ENCODE measurements at places on chromosomes 4 and X.

- DNase-seq: no peak
Observed at GRCh38 chr4:71554025-71554424, 215.2 kb downstream of the SLC4A4 start.

- no peak for DNase-seq
Observed at GRCh38 chr4:5280828-5281227, 229.5 kb downstream of the STK32B start.

GRCh38 chr4:74751856-74752255 is 42.5 kb downstream of the BTC start:
- DNase-seq: no peak

GRCh38 chrX:47862680-47863079 is 26.0 kb downstream of the ZNF81 start:
- no peak for DNase-seq

- no peak for DNase-seq
Observed at GRCh38 chr4:161404346-161405110, 759.3 kb downstream of the FSTL5 start.

GRCh38 chr4:38013461-38014366 is 53.5 kb downstream of the PTTG2 start:
- DNase-seq: no peak

DNA sequence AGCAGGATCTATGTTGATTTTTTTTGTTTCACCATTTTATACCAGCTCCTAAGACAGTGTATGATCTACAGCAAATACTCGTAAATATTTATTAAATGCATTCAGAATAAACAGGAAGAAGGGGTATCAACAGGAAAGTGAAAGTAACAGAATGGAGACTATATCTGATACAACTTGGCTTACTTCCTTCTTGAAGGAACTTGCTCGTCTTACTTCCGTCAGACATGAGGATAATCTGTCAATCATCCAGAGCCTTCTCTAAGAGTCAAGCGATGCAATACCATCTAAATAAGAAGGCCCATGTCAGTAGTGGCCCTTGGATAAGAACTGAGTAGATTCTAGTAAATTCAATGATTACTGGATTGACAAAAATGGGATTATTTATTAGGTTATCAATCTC is 84.2 kb downstream of the CAMK2D start:
- no peak for DNase-seq

GRCh38 chr4:81826335-81826734 is 354.6 kb upstream of the RASGEF1B start:
- no peak for DNase-seq

DNA sequence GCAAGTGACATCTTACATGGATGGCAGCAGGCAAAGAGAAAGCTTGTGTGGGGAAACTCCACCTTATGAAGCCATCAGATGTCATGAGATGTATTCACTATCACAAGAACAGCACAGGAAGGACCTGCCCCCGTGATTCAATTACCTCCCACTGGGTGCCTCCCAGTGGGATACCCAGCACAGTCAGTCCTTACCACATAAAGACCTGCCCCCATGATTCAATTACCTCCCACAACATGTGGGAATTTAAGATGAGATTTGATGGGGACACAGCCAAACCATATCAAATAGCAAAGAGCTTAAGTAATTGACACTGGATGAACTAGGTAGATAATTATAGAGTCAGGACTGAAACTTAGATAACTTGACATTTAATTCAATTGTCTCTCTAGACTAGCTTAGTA is 85.6 kb downstream of the SLIT2 start:
- no peak for DNase-seq

GRCh38 chr4:149676076-149676475 is 139.6 kb downstream of the IQCM start:
- no peak for DNase-seq

DNA sequence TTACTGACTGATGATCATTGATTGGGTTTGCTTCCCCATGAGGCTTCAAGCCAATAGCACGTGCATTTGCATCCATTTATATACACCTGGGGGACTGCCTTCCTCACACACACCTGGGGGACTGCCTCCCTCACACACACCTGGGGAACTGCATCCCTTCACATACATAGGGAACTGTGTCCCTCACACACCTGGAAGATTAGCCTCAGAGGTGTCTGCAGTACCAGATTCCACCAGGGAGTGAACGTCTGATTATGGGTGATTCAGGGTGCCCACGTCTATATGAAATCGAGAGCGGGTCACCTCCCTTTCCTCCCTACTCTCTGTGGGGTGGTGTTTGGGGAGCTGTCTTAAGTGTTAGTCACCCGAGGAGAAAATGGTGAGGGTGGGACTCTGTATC is 16.9 kb downstream of the CD99 start:
- DNase-seq: no peak

- DNase-seq: no peak
Observed at GRCh38 chr4:40310225-40310624, 24.9 kb upstream of the CHRNA9 start.

- DNase-seq: peak; percentile 32
Observed at GRCh38 chr4:168923526-168924194, 86.4 kb downstream of the CBR4 start.

- DNase-seq: no peak
Observed at GRCh38 chrX:112611776-112612175, 68.0 kb downstream of the LHFPL1 start.

DNA sequence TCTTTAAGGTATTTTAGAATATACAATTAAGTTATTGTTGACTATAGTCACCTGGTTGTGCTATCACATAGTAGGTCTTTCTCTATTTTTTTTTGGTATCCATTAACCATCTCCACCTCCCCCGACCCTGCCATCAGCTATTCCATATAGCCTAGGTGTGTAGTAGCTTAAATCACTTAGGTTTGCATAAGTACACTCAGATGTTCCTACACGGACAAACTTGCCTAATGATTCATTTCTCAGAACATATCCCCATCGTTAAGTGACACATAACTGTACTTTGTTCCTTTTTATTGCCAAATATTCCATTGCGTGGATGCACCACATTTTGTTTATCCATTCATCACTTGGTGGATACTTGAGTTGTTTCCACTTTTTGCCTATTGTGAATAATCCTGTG is 67.9 kb downstream of the SLAIN2 start:
- DNase-seq: no peak

DNA sequence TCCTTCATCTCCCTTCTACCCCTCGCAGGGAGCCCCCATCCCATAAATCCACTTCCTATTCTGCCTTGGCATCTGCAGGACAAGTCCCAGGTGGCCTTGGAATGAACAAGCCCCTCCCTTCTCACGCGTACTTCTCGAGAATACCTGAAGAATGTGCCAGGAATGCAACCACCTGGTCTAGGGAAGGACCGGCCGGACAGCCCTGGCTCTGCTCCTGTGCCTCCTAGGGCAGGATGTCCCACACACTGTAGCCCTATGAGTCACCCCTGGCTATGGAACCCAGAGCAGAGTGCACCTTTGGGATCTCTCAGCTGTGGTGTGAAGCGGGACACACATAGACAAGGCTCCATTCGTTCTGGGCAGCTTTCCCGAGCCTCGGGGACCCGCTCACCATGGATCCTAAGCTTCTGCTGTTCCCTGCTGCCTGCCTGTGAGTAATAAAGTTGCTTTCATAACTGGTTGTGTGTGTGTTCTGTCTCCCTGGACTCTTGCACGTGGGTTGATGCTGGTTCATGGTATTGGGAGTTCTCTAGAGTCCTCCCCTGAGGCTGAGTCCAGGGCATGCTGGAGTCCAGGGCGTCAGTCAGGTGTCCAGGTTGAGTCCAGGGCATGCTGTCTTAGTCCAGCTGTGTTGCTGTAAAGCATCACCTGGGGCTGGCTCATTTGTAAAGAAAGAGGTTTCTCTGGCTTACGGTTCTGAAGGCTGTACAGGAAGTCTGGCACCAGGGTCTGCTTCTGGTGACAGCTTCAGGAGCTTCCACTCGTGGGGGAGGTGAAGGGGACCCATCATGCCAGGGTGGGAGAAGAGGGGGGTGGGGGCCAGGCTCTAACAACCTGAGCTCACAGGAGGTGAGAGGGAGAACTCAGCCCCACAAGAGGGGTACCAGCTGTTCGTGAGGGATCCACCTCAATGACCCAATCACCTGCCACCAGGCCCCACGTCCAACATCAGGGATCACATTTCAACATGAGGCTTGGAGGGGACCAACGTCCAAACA is 7.4 kb upstream of the PDE6B start:
- no peak for DNase-seq

DNA sequence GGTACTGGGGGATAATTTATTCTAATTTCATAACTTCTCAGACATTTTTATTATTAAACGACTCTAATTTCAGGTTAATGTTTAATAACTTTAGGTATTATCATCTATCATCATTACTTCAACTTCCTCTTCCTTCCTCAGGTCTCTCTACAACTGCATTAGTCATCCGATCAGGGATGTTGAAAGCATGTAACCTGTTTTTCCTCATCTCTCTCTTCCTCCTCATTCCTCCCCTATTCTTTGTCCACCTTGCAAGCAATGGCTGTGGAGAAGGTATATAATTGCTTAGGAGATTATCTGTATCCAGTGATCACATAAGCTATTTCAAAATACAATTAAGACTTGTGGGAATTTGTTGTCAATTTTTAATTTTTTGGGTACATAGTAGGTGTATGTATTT is 632.6 kb upstream of the DIAPH2 start:
- DNase-seq: no peak

DNA sequence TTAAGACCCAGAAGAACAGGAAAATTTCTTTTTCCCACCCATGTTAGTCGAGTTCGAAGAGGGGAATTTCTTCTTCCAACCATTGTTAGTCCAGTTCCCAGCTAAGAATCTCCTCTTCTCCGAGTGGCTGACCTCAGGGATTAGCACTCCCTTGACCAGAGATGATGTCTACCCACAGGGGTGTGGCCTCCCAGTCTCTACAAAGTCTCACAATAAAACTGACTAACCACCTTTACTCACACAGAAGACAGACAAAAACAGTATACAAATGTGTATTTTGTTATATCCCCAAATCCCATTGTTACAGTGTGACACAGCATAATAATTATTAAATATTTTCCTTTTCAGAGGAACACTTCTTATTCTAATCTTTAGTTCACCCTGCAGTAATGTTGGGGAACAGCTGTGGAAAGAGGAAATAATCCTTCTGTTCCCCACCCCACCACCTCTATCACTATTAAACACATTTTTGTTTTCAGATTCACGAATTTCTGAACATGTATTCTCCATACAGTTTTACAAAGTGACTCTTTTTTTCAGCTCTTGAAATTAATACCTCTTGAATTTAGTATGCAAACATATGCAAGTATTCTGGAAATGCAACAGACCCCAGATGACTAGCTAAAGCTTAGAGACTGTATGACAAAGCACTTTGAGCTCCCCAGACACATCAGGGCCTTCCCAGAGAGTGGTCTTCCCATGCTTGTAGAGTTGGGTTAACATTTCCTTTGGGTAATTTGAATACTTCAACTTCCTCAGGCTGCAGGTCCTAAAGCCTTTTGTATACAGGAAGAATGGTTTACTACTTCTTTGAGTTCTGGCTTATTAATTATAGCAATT is 62.5 kb upstream of the NFKB1 start:
- DNase-seq: no peak

DNA sequence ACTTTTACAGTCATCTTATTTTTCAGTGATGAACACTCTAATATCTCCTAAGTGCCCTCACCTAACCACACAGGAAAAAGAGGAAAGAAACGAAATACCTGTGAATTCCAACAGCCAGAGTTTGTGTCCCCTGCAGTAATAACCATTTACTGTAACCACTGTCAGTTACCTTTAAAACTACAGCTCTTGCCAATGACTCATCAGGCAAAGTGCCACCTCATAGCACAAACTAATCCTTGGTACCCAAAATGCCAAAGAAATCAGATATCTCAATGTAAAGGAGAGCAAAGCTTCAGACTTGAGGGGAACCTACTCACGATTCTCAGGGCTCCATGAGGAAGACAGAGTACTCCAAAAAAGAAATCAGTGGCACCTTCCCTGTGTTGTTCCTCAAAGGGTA is 146.5 kb downstream of the NDST3 start:
- no peak for DNase-seq

GRCh38 chr4:98741952-98742351 is 83.5 kb upstream of the TSPAN5 start:
- no peak for DNase-seq

- no peak for DNase-seq
Observed at GRCh38 chr4:187782286-187782824, 213.2 kb upstream of the ZFP42 start.

GRCh38 chrX:7680181-7680580 is 162.8 kb upstream of the VCX start:
- DNase-seq: no peak

DNA sequence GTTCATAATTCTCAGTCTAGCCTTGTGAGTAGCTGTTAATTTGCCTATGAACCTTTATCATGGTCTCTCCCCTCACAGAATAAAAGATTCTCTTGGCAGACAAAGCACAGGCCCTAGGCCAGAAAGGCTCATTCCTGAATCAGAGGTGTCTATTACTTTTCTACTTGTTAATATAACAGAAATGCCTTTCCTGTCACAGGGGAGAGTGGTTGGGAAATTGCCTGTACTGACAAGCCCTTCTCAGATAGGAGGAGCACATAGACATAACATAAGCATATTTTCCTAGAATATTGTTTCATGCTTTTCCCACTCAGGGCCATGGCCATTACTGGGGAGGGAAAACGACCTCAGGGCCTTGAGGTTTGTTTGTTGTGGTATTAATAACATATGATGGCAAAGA is 308.3 kb downstream of the BMPR1B start:
- no peak for DNase-seq

DNA sequence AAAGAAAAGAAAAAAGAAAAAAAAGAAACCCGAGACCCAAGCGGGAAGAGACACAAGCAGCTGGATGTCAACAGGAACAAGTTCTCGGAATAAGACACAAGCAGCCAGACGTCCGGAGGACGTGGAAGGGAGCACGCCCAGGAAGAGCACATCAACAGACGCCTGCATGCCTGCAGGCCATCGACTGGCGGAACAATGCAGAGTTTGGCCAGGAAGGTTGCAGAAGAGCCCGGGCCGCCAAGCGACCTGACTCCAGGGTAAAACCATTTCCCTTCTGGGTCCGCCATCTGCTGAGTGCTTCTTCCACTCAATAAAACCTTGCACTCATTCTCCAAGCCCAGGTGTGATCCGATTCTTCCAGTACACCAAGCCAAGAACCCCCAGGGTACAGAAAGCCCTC is 95.6 kb upstream of the PRR32 start:
- DNase-seq: no peak

DNA sequence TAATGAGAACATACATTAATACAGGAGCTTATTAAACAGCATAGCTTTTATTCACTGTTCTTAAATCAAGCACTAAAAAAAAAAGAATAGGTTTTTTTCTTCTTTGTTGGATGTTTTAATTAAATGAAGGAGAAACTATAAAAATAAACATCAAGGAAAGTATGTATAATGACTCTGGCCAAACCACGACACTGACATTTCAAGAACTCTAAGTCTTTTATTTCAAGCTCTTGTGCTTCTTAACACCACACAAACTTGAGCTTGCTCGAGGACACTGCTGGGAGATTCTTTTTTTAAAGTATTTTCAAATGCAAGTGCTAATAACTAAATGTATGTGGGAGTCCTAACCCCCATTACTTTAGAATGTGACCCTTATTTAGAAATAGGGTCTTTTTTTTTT is 204.9 kb upstream of the PPARGC1A start:
- DNase-seq: no peak

GRCh38 chr4:732911-733630 is 27.4 kb downstream of the PCGF3 start:
- no peak for DNase-seq
